ENCODE measurements at places on chromosomes 2 and 18.

- no peak for DNase-seq
These were observed 27.6 kb upstream of the SERPINB2 start for GRCh38 chr18:63859781-63860475.

GRCh38 chr2:196962325-196962724 is 35.8 kb upstream of the PGAP1 start:
- no peak for DNase-seq

DNA sequence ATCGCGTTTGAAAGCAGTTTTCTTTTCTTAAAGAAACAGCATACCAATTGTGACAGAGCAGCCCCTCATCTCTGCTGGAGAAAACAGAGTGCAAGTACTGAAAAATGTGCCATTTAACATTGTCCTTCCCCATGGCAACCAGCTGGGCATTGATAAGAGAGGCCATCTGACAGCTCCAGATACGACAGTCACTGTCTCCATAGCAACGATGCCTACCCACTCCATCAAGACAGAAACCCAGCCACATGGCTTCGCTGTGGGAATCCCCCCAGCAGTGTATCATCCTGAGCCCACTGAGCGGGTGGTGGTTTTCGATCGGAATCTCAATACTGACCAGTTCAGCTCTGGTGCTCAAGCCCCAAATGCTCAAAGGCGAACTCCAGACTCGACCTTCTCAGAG is 9.5 kb downstream of the GRHL1 start:
- peak; percentile 52 for DNase-seq

- no peak for DNase-seq
These were observed 153.3 kb downstream of the TMEM182 start for GRCh38 chr2:102915128-102915527.

DNA sequence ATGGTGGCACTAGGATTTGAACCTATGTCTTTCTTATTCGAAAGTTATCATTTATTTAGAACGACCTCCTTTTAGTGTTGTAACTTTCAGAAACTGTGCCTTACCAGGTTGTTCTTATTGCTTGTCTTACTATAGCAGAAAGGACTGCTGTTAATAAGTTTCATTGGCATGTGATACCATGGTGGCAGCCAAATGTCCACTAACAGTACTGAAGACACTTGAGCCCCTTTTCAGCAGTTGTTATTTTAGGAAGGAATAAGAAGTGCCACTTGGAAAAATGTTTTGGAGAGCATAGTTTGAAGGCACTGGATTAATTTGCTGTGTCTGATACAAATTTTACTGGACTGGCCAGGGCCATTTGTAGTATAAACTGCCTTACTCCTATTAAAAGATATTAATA is 37.7 kb downstream of the CEP192 start:
- no peak for DNase-seq

- DNase-seq: no peak
These were observed 138.9 kb upstream of the NABP1 start for GRCh38 chr2:191539068-191539467.

DNA sequence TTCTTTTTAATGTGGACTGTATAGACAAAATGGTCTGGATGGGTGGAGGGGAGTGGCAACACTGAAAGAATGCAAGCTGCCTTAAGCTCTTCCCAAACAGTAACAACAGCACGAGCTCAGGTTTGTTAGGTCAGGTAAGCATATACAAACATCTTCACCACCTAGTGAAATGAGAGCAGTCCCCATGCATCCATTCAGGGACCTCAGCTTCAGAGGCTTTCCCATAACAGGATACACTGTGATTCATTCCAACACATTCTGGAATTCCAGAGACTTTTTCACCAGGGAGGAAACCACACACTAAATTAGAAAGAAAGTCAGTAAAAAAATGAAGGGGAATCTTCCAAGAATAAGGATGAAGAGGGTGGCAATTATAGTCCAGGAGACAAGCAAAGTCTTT is 50.4 kb upstream of the BZW1 start:
- DNase-seq: no peak

- no peak for DNase-seq
These were observed 12.6 kb downstream of the PIK3C3 start for GRCh38 chr18:41967680-41968079.

DNA sequence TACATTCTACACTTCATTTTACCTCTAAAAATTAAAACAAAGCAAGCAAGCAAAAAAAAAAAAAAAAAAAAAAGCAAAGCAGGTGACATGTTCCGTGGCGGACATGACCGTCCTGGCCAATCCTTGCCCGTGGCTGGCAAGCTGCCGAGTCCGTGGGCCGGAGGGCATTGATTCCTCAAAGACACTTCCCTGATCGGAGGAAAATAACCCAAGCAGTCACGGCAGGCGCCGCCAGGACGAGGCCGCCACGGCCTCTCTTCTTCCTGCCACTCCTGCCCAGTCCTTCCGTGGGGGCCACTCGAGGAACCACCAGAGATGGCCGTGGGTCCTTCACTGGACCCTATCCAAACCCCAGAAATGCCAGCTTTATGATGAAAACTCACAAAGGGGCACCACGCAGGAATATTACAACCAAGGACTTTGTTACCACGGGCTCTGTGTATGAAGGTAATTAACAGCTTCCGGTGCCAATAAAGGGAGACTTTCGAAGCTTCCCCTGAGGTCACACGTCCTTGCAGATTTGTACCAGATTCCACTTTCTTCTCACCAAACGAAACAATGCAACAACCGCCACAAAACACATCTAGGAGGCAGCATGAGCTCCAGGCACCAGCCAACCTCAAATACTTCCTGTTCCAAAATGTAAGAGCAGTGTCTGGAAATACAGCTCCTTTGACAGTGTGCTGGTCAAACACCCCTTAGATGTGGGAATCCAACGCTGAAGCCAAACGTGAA is 170.3 kb downstream of the HDAC4 start:
- no peak for DNase-seq

- DNase-seq: no peak
These were observed 138.5 kb downstream of the RIT2 start for GRCh38 chr18:42976869-42977590.

DNA sequence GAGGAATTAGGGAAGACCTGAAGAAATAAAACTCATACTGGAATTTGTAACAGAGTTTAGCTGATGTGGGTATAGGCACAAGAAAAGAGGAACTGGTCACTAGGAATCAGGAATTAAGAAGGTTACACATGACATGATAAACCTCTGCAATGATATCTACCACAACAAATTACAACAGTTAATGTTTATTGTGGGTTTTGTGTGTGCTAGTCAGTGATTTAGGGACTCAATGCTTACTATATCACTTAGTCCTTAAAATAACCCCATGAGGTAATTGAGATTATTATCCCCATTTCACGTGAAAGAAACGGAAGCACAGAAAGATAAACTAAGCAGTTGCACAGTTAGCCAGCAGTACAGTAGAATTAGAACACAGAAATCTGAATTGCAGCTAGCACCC is 415.8 kb upstream of the ZEB2 start:
- DNase-seq: no peak

DNA sequence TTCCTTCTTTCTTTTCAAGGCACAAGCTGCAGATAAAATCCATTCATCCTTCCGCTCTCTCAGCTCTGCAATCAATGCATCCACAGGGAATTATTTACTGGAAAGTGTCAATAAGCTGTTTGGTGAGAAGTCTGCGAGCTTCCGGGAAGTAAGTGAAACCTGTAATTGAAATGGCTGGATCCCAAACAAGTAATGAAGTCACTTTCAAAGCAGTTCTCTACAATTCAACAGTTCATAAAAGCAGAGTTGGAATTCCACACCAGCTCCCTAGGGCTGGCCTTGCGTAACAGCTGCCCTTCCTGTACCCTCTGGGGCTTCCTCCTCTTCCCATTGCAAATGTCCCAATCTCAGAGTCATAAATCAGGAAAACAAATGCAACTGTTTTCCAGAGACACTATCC is 9.6 kb downstream of the SERPINB2 start:
- DNase-seq: no peak

DNA sequence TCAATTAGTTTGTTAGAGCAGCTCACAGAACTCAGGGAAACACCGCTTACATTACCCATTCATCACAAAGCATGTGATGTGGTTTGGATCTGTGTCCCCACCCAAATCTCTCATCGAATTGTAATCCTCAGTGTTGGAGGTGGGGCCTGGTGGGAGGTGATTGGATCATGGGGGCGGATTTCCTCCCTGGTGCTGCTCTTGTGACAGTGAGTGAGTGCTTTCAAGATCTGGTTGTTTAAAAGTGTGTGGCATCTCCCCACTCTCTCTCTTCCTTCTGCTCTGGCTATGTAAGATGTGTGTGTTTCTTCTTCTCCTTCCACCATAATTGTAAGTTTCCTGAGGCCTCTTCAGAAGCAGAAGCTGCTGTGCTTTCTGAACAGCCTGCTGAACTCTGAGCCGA is 63.5 kb upstream of the AGPS start:
- DNase-seq: no peak

GRCh38 chr2:60830991-60831390 is 50.4 kb upstream of the REL start:
- no peak for DNase-seq

- no peak for DNase-seq
These were observed 108.4 kb downstream of the PRELID3A start for GRCh38 chr18:12516049-12516630.

DNA sequence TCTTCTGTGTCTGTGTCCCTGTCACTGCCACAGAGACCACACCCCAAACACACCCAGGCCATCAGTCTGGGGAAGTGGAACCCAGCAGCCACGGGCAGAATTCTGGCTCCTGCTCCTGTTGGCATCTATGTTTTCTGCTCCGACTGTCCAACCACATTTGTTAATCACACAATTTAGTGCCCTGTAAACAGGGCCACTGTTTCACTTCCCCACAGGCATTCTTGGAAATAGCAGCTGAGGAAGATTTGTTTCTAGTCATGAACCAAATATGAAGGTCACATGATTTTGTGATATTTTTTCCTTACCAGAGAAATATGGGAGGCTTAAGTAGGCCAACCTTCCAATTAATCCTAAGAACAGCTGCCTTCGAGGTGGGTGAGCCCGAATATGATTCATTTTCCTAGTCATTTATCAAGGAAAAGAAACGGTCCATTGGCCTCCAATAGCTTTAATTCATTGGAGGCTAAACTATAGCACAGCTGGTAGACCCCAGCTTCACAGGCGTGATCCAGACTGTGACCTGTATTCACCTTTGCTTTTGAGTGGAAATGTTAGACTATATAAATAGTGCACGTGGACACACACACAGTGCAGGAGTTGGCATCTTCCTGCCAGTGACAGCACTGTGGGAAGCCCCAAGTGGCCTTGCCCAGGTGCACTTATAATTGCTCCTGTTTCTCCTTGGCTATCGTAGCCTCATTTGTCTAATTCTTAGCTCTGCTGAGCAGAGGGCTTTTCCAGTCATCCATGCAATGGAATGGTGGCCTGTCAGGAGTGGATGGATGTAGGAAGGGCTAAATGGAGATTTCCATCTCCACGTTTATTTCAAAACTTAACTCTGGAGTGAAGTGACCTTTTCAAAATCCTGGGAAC is 267.9 kb downstream of the LPIN1 start:
- no peak for DNase-seq

- DNase-seq: no peak
These were observed 548.0 kb downstream of the CNTNAP5 start for GRCh38 chr2:124572934-124573634.

DNA sequence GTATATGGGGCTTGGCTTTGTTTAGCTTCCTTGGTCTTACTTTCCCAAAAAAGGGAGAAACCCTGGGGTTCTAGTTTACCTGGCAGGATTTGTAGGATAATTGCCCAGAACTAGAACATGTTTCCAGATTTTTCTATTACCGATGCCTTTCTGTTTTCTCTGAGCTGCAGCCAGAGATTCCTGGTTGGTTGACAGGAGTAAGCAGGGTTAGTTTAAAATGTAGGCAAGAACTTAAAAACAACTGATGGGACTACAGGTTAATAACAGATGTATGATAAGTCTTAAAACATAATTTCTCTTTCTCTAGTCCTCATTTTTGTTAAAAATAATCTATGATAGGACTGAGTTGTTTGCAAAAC is 38.9 kb upstream of the GMCL1 start:
- DNase-seq: no peak

- no peak for DNase-seq
These were observed 9.4 kb downstream of the ADAM23 start for GRCh38 chr2:206452750-206453149.

- peak; percentile 39 for DNase-seq
These were observed 169.4 kb downstream of the THADA start for GRCh38 chr2:43426305-43427031.

GRCh38 chr18:46736135-46736534 is 20.7 kb downstream of the ST8SIA5 start:
- DNase-seq: no peak

DNA sequence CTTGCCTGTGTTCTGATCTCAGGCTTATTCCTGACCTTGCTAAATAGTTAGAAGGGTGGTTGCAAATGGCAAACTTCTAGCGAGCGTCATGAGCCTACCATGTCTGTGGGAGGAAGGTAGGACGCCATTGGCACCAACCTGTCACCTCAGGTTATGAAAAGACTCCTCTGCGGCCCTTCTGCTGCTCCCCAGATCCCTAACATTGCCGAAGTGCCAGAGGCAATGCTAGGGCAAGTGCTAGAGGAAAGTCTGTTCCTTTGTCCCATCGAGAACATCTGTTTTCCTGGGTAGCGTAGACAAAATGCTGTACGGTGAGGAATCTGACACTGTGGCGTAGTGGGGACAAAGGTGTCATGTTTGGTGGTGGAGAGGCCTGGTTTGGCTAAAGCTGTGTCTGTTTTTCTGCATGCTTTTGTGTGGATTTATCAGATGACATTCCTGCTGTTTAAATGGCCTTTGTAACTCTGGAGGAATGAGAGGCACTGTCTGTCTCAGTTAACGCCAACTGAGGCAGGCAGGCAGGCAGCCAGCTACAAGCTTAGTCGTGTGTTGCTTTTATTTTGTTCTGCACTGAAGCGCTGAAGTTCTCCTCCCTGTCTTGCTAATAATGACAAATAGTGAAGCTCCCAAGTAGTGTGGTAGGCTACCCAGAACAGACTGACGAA is 94.1 kb downstream of the PRPF40A start:
- no peak for DNase-seq

DNA sequence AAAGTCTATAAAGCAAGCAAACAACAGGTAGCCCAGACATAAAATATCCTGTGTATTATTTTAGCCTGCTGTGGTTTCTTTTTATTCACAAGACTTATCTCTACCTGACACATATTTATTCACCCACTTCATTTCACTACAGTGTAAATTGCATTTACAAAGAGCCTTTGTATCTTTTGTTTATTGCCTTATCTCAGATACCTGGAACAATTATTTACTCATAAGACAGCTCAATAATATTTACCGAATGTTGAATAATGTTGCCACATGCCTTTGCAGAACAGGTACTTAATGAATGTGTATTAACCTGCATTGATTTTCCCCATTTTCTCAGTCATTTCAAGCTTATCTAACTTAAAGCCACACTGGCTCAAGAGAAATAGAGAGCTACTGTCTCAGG is 603.6 kb downstream of the FBXO15 start:
- no peak for DNase-seq

DNA sequence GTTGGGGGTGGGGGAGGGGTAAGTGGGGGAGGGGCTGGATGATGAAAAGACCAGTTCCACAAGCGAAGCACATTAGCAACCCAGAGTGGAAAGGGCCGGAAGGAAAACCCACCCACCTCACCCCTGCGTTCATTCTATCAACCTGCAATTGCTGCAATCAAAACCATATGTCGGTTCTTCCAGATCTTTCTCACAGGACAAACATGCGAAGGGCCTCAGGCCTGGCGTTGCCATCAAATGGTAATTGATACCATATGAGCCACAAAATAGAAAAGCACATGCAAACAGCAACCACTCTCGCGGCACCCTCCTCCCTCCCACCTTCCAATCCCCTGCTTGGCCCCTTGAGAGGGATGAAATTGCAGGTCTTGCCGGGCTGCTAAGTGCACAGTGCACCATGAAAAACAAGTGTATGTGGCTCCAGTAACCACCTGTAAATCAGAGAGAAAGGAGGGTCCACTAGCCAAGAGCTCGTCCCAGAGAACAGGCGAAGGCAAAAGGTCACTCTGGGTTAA is 287.5 kb downstream of the TCF4 start:
- DNase-seq: no peak

Measured in CMK (cell line).